ENCODE measurements at places on chromosomes 13 and 19.

DNA sequence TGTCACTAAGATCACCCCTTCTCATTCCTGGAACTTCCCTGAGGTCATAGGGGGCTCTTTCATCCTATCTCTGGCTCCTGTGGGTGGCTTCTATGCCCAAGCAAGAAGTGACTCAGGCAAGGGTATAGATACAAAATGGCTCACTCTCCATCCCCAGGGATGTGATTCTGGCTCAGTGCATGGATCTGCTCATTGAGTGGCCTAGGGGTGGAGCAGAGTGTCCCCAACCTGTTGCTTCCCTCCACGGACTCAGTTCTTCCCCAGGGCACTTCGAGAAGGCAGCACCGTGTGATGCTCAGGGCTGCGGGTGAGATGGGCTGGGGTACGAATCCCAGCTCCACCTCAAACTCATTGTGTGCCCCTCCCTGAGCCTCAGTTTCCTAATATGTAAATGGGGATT lies 136.4 kb downstream of the PTPRS start:
- no peak for DNase-seq

DNA sequence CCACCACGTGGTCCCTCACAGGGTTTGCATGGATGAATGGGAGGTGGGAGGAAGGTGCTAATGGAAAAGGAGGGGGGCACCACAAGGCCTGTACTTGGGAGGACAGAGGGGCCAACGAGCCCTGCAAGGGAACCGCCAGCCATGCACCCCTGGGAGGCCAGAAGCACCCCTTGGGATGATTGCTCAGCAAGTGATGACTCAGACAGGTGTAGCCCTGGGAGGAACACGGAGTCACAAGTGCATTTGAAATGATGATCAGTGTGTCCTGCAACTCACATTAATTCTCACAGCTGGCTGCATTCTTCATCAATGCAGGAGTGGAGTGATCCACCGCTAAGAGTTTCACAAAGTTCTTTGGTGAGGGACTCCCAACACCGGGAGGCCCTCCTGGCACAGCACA lies 82.8 kb upstream of the ZNF254 start:
- DNase-seq = no peak

DNA sequence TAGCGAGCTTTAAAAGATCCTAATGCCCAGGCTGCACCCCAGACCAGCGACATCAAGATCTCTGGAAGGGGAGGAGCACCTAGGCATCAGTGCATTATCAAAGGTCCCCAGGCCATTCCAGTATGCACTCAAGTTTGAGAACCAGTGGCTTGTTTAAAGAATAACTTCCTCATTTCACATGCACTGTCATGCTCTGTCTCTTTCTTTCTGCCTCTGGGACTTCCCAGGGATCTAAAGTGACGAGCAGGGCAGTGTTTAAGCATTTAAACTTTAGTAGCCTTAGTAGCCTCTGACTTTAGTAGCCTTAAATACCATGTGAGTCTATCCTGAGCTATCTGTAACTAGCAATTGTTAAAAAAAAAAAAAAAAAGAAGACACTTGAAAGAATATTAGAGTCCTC lies 8.9 kb upstream of the FARP1 start:
- DNase-seq = no peak

- no peak for DNase-seq
Measured at GRCh38 chr13:89375839-89376238, 1704.7 kb downstream of the SLITRK5 start.

DNA sequence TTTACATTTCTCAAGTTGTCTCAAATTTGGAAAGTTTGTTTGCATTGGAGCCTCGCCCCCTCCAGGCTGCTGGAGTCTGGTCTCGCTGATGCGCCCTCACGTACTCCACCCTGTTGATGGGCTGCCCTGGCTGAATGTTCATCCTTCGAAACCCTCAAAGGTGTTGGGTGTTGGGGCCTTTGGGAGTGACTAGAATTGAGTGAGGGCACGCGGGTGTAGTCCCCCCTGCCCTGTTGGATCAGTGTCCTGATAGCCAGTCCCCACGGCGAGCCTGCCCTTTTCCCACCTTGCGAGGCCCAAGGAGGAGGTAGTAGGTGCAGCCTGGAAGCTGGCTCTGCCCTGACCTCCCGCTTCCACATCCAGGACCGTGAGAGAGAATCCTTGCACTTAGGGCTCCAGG lies 14.8 kb downstream of the TFDP1 start:
- DNase-seq = no peak

DNA sequence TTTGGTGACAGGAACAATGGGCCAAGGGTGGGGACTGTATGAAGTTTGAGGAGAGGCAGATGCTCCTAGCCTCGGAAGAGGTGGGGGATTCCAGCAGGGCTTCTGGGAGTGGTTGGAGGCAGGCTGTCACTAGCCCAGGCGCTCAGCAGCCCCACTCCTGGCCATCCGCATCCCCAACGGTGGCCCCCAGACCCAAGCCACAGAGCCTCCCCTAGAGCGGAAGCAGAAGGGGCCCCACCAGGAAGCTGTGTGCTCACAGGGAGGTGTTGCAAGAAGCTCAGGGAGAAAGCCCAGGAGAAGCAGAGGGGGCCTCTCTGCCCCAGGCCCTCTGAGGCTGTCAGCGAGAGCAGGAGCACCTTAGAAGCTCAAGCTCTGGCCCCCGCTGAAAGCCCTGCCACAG lies 8.3 kb downstream of the PRAM1 start:
- DNase-seq = no peak

DNA sequence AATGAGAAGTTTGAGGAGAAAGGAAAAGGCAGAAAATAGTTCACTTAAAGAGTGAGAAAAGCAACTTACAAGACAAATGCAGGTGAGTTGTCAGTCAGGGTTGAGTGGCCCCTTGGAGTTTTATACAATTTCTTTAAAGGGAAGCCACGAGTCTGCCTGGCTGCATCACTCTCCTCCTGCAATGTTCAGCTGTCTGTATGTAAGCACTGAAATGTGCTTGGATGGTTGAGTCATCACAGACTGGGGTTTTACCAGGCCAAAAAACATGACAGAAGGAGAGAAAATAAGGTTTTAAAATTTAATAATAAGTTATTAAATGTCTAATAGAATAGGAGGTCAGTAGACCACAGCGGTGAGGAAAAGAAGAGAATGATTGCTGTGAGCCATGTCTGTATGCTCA lies 51.0 kb upstream of the FGF14 start:
- no peak for DNase-seq

DNA sequence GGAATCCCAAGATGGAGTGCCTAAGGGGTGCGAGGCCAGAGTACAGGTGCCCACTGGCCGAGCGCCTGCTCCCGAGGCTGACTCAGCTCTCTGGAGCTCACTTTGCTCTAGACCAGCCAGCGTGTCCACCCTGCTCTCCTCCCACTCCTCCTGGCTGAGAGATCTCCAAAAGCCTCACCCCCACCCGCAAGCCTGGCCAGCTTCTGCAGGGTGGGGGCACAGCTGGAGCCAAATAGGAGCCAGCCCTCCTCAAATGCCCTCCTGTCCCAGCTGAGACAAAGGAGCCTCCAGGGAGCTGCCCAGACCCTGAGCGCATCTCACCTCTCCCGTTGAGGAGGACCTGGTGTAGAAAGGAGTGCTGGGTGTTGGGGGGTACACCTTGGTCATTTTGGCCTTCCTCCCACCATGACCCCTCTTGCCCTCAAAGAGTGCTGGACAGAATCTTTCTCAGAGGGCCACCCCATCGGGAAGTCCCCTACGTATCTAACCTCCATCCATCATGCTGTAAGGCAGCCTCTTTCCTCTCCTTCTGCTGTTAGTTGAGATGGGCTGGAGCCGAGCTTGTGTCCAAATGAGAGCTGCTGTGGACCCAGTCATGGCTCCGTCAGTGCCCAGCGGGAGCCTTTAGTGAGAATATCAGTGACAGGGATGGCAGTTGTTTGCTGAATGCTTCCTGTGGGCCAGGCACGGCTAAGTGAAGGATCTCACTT lies 123.9 kb upstream of the VSTM2B start:
- no peak for DNase-seq

GRCh38 chr13:30134578-30134977 lies 172.8 kb downstream of the KATNAL1 start:
- DNase-seq = no peak

DNA sequence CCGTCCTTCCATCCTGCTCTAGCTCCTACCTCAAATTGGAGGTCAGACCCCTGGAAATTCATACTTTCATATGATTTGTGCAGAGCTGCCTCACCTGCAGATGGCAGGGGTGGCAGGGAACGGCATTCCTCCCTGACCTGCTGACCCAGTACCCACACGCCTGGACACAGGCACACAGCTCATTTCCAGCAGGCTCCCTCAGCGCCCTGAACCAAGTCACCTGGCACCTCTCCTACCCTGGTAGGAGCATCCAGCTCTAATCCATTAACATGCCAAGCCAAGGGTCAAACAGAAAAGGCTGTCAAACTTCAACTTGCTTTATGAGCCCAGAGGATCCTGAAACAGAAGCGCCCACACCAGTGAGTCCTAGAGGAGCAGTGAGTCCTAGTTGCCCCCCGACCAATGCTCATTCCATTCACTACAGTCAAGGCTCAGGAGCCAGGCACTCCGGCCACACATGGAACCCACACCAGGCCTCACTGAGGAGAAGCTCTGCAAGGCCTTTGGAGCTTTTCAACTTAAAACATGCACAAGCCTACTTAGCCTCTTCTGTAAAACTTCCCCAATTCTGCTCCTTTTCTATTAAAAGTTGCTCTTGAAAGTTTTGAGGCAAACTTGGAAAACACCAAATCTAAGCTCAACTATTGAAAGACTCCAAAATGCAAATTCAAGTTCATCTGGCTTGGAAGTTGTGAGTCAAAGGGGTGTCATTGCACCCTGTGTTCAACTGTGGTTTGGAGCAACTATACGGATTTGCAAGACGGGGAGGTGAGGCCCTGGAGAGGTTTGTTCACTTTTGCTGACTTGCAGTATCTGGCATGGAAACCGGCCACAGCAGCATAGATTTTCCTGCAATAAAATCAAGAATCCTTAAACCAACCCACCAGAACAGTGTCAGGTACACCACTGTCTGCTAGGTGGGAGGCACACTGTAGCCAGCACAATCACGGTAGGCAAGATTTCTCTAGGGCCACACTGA lies 96.7 kb downstream of the CRYL1 start:
- DNase-seq = peak; percentile 29

- DNase-seq = no peak
Measured at GRCh38 chr13:49246850-49247642, 679 bp upstream of the CDADC1 start.

DNA sequence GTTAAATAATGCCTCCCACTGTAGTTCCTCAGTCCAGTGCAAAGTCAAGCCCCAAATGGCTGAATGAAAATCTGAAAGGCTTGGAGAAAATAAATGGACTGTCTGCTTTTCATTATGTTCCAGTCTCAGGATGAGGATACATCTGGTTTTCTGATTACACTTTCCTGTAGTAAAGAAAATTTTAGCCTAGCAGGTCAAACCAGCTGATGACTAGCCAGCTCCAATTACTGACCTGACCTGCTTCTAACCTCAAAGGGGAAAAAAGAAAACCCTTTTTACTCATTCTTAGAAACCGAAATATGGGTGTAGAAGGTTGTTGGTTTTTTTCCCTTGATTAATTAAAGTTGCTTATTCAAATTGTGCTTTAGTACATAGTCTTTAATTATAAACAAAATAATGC lies 418.4 kb downstream of the EFNB2 start:
- DNase-seq = no peak

DNA sequence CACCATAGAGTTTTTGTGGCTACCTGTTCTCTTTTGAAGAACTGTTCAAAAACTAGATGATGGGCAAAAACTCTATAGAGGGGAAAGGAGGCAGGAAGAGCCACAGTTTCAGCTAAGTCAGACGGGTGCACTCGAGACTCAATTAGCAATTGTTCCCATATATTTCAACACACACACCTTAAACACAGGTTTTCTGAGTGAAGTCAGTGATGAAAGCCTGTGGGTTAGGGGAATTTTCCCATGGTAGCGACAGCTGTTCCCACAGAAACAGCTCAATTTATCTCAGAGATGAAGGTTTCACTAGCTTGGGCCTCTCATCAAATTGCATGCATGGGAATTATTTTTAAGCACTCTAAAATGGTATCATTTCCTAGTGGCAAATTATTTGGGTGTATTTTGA lies 143.4 kb downstream of the ZIC5 start:
- DNase-seq = no peak

DNA sequence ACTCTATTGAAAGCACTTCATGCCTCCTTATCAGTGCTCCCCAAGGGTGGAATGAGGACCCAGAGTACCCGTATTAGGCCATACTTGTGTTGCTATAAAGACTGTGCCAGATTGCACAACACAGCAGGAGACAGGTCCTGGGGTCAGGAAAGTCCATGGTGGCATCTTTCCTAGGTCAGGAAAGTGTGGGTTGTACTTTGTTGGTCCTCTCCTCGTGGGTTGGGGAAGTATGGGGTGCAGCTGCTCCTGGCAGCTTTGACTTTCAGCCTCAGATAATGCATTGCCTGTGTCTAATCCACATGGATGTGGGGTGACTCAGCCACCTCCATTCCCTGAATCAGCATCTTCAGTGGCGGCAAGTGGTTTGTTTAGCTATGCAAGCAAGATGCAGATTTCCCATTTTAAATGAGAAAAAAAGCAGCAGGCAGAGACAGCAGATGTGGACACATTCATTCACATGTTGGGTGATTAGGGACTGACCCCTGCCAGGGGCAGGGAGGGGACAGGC lies 8.4 kb upstream of the CYP2B6 start:
- no peak for DNase-seq

GRCh38 chr13:42924344-42924743 lies 67.7 kb downstream of the EPSTI1 start:
- DNase-seq = no peak

- no peak for DNase-seq
Measured at GRCh38 chr19:18433015-18433691, 4.8 kb downstream of the ISYNA1 start.

DNA sequence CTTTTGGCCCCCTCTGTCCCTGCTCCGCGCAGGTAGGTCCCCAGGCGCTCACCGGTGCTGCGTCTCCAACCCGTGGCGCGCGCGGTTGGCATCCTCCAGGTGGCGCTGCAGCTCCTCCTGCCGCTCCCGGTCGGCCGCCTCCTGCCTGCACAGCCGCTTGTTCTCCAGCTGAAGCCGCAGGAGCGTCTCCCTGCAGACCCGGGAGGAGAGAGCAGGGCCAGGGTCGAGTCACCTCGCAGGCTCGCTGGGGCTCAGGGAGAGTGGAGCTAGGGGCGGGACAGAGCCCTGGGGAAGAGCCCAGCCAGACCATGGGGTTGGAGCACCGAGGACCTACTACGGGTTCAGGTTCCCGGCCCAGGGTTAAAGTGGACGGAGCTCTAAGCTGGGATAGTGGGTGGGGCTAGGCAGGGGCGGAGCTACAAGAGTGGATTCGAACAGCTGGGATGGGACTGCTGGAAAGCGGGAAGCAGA lies 9.3 kb downstream of the HOOK2 start:
- no peak for DNase-seq

DNA sequence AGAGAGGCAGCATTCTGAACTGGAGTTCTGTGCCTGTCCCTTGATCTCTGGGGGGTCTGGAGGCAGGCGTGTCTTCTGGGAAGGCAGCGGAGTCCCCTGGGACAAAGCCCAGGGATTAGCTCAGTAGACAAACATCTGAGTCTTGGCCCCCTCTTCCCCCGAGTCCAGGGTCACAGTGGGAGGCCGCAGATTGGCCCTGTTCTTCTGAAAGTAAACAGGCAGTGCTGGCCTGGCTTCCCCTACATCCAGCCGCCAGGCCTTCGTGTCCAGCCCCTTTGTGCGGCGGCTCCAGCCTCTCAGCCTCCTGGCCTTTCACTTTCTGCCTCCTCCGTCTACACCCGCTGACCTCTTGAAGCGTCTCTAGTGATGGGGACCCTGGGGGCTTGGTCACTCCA lies 989 bp downstream of the NFILZ start:
- DNase-seq = no peak

- DNase-seq = no peak
Measured at GRCh38 chr19:33988601-33989000, 183.7 kb upstream of the LSM14A start.
